Endothelial cell of umbilical vein (primary cell): ENCODE measurements at places on chromosomes 12 and 14. TPM values are rescaled to one million over a fixed set of nuclear protein-coding genes. Genes with fewer than 3 reads are reported as not detected.

The NOC4L gene
- 28.0 and 29.4 TPM in 2 replicates for total RNA-seq

The GDF3 gene
- total RNA-seq: 4.1 and 5.0 TPM in 2 replicates

The LRRK2 gene
- total RNA-seq: 1.3 and 2.2 TPM in 2 replicates

The CMTM5 gene
- not detected in 2 replicates for total RNA-seq

The POTEG gene
- total RNA-seq: not detected in 2 replicates

The KRT3 gene
- total RNA-seq: not detected in 2 replicates

The ACOT6 gene
- total RNA-seq: not detected in 2 replicates

The KCNH5 gene
- not detected in 2 replicates for total RNA-seq

The CELA1 gene
- not detected in 2 replicates for total RNA-seq

The BICDL1 gene
- not detected in 2 replicates for total RNA-seq

The KRT2 gene
- total RNA-seq: not detected in 2 replicates

The OVCH1 gene
- total RNA-seq: not detected in 2 replicates

The CIDEB gene
- total RNA-seq: 4.6 and 5.2 TPM in 2 replicates

The PSMC1 gene
- 129 and 132 TPM in 2 replicates for total RNA-seq

The PTPRQ gene
- total RNA-seq: not detected in 2 replicates

The NRXN3 gene
- 1.3 and 4.2 TPM in 2 replicates for total RNA-seq

The TAS2R19 gene
- total RNA-seq: 3.1 and 4.1 TPM in 2 replicates

The ANKRD33 gene
- 0.95 and 1.2 TPM in 2 replicates for total RNA-seq

The NKX2-1 gene
- total RNA-seq: not detected in 2 replicates

The DTX1 gene
- total RNA-seq: 0.14 and 0.22 TPM in 2 replicates

The TAS2R43 gene
- total RNA-seq: 0.88 and 1.8 TPM in 2 replicates

The ABCD2 gene
- not detected in 2 replicates for total RNA-seq

The SERPINA12 gene
- total RNA-seq: not detected in 2 replicates

The KRT79 gene
- not detected in 2 replicates for total RNA-seq

The KRT6A gene
- 0.21 and 0.64 TPM in 2 replicates for total RNA-seq

The MYH6 gene
- total RNA-seq: not detected in 2 replicates

The LRRC9 gene
- not detected in 2 replicates for total RNA-seq

The OR4M1 gene
- total RNA-seq: not detected in 2 replicates

The TTC6 gene
- total RNA-seq: 0.75 TPM in 1 of 2 replicates, not detected in the other

The HOXC13 gene
- total RNA-seq: not detected in 2 replicates

The FGF6 gene
- not detected in 2 replicates for total RNA-seq

The XPOT gene
- total RNA-seq: 88.9 and 93.0 TPM in 2 replicates

The PIWIL1 gene
- not detected in 2 replicates for total RNA-seq

The IFNG-AS1 gene
- total RNA-seq: not detected in 2 replicates

The PDE3A gene
- total RNA-seq: 25.7 and 27.4 TPM in 2 replicates

The MYO1H gene
- not detected in 2 replicates for total RNA-seq

The SLC41A2 gene
- total RNA-seq: 7.5 and 8.0 TPM in 2 replicates

The ADAM21 gene
- not detected in 2 replicates for total RNA-seq

The CLEC2D gene
- total RNA-seq: 4.1 and 6.5 TPM in 2 replicates

The PIANP gene
- 0.14 and 0.55 TPM in 2 replicates for total RNA-seq

The CLEC4C gene
- total RNA-seq: not detected in 2 replicates

The SLC2A13 gene
- total RNA-seq: 4.1 and 4.9 TPM in 2 replicates

The GALNT9 gene
- 0.73 TPM in 1 of 2 replicates, not detected in the other for total RNA-seq

The PPM1H gene
- total RNA-seq: 4.9 and 7.2 TPM in 2 replicates

The HRK gene
- not detected in 2 replicates for total RNA-seq

The SYT1 gene
- total RNA-seq: 15.3 and 18.8 TPM in 2 replicates

The CEP170B gene
- total RNA-seq: 35.0 and 38.6 TPM in 2 replicates

The DEPDC4 gene
- 0.44 and 0.66 TPM in 2 replicates for total RNA-seq

The MYF5 gene
- total RNA-seq: not detected in 2 replicates

The SLC6A15 gene
- 0.24 and 1.1 TPM in 2 replicates for total RNA-seq
